Stimulated activated CD4-positive, alpha-beta T cell treated with anti-CD3 and anti-CD28 coated beads, Interleukin-4, amount 100 ng/mL, for 4 hours (primary cell): ENCODE measurements at places on chromosomes 16 and 17.

- no peak for DNase-seq
Observed at GRCh38 chr16:22257440-22257839, 39.8 kb upstream of the POLR3E start.

- DNase-seq: no peak
Observed at GRCh38 chr16:9123871-9124270, 32.4 kb downstream of the HAPSTR1 start.

DNA sequence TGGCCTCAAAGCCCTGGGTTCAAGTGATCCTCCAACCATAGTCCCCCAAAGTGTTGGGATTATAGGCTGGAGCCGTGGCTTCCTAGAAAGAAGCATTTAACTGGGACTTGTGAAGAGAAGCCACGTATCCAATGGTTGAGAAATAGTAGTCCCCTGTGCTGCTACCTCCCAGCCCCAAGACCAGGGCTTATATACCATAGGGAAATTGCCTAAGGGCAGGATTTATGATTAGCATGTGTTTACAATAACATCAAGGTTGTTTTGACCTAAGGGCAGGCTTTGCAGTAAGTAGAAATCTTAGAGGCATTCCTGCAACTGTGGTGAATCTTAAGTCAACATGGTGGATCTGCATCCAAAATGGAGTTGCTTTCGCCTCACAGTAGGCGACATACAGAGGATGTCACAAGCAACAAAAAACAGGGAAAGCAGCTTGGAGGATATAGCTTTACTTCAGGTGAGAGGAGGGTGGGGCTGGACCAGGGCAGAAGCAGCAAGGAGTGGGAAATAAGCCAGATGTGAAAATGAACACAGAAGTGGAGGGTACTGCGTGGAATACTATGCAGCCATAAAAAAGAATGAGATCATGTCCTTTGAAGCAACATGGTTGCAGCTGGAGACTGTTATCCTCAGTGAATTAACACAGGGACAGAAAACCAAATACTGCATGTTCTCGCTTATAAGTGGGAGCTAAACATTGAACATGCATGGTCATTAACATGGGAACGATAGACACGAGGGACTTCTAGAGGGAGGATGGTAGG is 18.7 kb upstream of the NSMCE1 start:
- DNase-seq: no peak

GRCh38 chr17:41178341-41178740 is 320 bp upstream of the KRTAP4-2 start:
- no peak for DNase-seq

DNA sequence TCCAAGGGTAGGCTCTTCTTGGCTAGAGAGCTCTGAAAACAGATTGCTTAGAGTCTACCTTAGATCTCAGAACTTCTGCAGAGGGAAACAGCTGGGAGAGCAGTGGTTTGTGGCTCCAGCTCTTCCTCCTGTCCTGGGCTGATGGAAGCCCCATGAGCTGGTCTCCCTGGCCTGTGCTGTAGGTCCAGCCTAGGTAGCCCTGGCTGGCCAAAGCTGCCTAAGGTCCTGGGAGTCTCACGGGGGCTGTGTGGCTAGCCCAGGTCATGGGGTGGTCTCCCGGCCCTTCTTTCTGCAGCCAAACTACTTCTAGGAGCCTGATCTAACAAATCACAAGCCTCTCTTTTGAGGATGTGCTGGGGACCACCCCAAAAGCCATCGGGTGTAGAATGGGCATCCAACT is 75.7 kb downstream of the MPRIP start:
- no peak for DNase-seq

DNA sequence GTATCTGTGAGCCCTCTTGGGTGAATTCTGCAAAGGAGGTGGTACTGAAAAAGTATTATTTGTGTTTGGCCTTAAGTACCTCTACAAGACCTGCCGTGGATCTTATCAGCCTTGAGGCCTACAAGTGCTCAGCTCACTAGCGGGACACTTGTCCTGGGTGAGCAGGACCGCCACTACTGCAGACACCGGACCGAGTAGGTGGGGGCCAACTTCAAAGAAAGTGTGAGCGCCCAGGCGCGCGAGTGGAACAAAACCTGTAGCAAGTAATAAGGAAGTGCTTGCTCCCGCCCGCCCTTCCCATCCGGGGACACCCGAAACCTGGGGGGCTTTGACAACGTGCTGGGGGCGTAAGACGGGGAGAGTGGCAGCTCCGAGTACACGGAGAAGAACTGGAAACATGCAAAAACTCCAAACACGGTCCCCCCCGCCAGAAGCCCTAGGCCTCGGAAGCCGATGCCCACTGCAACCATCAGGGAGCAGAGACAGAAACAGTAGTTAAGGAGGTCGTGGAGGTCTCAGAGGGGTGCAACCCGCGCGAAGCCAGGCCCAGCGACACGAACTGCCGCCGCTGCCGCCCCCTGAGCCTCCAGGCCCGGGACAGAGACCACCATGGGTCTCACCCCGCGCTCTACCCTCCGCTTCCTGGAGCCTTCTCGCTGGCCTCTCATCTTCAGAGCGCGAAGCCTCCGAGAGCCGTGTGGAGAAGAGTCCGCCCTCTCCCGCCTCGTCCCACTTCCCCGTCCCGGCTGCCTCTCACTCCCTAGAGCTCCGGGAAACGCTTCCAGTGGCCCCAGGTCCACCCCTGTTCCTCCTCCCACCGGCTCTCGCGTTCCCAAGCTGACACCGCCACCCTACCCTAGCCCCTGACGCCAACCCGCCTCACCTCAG is 537 bp downstream of the CNOT1 start:
- DNase-seq: peak; percentile 35

GRCh38 chr16:2487517-2487842 is 12.6 kb downstream of the TBC1D24 start:
- DNase-seq: no peak

- DNase-seq: no peak
Observed at GRCh38 chr17:79332011-79332554, 257.5 kb downstream of the ENGASE start.

DNA sequence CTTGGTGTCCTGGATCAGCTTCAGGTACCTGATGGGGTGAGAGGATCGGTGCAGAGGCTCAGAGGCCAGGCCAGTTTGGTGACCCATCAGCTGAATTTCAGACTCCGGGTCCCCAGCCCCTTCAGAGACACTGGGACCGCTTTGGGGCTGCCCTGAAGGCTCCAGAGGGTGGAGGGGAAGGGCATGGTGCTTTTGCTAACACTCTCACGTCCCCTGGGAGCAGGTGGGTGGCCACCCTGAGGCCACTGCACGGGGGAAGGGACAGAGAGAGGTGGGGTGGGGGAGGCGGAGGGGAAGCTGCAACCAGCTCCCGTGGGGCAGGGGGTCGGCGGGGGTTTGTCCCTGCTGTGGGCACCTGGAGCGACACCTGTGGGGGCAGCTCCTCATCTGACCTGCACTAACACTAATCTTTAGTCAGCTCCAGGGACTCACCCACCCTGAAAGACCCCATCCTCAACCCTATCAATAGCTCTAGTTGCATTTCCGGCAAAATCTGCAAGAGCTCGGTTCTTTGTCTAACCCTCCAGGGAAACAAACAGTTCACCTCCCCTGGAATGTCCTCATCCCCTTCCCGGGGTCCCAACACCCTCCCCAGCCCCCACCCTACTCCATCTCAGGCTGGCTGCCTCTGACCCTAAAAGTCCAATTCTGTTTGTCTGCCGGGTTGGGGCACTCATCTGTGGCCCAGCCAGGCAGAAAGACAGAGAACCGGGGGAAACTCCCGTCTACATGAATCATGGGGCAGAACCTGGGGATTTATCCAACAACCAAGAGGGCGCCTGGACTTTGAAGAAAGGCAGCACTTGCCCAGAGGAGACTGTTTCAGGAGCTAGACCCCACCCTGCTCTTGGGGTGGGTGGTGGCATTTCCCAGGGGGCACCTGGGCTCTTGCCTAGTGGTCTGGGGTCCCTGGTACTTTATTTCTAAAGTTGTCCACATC is 91.9 kb upstream of the CBX4 start:
- no peak for DNase-seq

- no peak for DNase-seq
Observed at GRCh38 chr17:16329519-16330271, 23.6 kb downstream of the CENPV start.

DNA sequence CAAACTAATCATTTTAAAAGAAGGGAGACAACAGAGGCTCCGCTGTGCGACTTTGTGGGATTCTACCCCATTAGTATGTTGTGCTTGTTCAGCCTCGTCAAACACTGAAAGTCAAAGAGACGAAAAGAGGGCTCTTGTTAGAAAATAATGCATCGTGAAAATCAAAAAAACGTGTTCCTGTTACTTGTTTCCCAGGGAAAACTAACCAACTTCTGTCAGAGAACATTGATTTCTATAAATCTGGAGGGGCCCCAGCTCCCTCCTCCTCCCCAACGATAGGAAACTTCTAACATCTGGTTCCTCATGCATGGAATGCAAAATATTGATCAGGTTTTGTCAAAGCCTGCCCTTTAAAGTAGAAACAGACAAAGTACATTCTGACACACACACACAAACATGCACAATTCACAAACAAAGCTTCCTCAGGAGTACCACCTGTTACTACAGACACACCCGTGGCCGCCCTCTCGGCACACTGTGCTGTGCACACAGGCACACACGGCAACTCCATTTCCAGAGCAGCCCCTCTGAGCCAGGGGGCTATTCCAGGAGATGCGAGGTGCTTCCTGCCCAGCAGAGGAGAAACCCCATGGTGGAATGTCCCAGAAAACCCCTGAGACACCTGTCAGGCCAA is 151.3 kb downstream of the ZFHX3 start:
- DNase-seq: no peak

DNA sequence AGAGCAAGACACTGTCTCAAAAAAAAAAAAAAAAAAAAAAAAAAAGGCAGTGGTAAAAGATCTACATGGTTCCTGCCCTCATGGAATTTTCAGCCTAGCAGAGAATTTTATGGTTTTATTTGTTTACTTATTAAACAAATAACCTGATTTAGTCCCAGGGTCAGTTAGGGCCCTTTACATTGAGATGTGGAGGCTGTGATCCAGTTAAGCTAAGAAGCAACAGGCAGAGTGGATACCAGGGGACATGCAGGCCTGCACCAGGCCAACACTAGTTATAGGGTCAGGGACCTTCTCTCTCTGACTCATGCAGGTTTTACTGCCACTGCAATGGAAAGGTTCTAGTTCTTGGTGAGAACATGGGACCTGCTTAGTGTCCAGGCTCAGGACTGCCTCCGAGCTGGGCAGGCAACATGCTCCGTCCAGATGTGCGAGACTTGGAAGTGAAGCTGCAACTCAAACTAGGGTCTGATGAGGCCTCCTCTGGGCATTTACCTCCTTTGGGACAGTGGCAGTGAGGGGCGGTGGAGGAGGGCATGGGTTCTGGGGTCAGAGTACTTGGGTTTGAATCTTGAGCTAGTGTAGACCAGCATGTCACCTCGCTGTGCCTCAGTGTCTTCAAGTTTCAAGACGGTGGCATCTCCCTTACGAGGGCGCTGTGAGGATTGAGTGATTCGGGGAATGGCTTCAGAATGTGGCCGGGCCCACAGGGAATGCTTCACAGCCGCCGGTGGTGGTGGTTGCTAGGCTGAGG is 301.8 kb downstream of the CPPED1 start:
- DNase-seq: no peak

GRCh38 chr16:12131755-12132154 is 155.2 kb downstream of the SNX29 start:
- no peak for DNase-seq

DNA sequence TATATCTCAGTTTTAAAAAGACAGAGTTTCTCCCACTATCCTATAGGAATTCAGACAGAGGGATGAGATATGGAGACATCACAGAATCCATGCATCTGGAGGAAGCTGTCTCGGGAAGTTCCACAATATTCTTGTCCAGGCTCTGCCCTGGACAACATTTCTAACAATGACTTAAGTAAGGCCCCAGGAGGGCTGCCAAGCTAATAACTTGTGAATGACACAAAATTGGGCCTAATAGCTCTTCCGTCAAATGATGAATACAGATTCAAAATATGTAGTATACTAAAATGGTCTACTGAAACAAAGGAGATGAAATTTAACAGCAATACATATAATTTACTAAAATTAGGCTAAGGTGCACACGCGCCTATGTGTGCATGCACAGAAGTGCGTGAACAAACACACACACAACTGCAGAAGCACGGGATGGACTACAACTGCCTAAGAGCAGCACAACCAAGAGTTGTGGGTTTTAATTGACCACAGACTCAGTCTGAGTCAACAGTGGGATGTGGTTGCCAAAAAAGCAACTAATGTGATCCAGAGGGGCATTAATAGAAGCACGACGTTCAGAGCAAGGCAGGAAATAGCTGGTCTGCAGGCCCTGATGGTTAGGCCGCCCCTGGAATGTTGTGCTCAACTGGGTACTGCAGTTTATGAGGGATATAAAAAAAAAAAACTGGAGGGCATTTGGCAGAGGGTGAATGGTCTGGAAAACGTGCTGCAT is 26.3 kb upstream of the HS3ST2 start:
- DNase-seq: no peak

GRCh38 chr16:57970970-57971369 is at the start of gene CNGB1:
CNGB1 (minus strand) TSS chr16:57971128; CDS start chr16:57967286, 3,842 bp downstream.
- no peak for DNase-seq

- DNase-seq: no peak
Observed at GRCh38 chr17:35586569-35587073, 501 bp upstream of the AP2B1 start.

DNA sequence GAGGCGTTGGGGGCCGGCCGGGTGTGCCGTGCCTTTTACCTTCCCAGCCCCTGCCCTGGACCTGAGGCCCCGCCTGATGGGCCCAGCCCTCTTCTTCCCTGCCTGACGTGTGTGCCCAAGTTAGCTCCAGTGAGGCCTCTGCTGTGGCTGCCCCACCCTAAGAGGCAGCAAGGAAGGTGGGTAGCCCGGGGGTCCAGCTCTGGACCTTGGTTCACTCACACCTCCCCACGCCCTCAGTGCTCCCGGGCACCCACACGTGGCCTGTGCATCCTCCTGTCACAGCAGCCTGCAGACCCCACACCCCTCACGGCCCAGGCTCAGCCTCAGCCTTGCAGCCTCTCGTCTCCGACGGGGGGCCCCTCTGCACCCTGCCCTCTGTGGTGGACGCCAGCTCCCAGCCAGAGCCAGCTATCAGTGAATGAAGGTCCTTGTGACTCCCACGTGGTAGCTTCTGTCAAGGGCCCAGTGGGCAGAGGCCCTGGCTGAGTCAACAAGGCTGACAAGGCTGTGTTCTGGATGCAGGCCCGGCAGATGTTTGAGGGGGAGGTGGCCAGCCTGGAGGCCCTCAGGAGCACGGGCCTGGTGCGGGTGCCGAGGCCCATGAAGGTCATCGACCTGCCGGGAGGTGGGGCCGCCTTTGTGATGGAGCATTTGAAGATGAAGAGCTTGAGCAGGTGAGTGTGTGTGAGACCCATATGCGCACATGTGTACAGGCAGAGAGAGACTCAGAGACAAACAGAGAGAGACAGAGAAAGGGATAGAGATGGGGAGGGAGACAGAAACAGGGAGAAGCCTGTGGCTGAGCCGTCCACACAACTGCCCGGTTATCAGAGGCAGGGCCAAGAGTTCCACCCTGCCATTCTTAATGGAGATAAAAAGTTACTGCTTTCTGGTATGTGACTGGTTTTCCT is 2.8 kb downstream of the FN3K start:
- DNase-seq: no peak

GRCh38 chr16:78925083-78925767 is 675.3 kb downstream of the MAF start:
- peak; percentile 32 for DNase-seq

DNA sequence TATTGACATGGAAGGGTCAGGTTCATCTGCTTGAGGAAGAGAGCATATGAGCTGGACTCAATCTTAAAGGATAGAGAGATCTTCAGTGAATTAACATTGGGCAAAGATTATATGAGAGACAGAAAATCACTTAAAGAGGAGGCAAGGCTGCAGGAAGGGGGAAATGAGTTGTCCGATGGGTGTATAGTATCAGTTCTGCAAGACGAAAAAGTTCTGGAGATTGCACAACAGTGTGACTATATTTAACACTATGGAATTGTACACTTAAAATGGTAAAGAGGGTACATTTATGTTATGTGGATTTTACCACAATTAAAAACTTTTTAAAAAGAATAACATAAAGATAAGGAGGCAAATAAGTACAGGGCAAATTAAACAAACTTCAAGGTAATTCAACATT is 80.7 kb downstream of the HELZ start:
- no peak for DNase-seq
